SK-N-SH treated with all-trans-retinoic acid at 6 μM for 48 hours (cell line): ENCODE measurements at places on chromosomes 12 and 14.

- peak; percentile 29 for ATAC-seq
These were observed 5.4 kb downstream of the SOS2 start for GRCh38 chr14:50225974-50226297.

- no peak for ATAC-seq
These were observed 341.4 kb downstream of the ADAMTS20 start for GRCh38 chr12:43210485-43211192.

GRCh38 chr12:6285063-6285477 lies 25.4 kb upstream of the PLEKHG6 start:
- peak; percentile 82 for ATAC-seq

- ATAC-seq: no peak
These were observed 460.8 kb downstream of the BCAT1 start for GRCh38 chr12:24488091-24488596.

GRCh38 chr14:76977793-76978720 lies 50.5 kb downstream of the IRF2BPL start:
- ATAC-seq: no peak; the same call in 1 of the 3 replicates

GRCh38 chr14:59221568-59221967 lies 33.1 kb downstream of the DAAM1 start:
- no peak for ATAC-seq

DNA sequence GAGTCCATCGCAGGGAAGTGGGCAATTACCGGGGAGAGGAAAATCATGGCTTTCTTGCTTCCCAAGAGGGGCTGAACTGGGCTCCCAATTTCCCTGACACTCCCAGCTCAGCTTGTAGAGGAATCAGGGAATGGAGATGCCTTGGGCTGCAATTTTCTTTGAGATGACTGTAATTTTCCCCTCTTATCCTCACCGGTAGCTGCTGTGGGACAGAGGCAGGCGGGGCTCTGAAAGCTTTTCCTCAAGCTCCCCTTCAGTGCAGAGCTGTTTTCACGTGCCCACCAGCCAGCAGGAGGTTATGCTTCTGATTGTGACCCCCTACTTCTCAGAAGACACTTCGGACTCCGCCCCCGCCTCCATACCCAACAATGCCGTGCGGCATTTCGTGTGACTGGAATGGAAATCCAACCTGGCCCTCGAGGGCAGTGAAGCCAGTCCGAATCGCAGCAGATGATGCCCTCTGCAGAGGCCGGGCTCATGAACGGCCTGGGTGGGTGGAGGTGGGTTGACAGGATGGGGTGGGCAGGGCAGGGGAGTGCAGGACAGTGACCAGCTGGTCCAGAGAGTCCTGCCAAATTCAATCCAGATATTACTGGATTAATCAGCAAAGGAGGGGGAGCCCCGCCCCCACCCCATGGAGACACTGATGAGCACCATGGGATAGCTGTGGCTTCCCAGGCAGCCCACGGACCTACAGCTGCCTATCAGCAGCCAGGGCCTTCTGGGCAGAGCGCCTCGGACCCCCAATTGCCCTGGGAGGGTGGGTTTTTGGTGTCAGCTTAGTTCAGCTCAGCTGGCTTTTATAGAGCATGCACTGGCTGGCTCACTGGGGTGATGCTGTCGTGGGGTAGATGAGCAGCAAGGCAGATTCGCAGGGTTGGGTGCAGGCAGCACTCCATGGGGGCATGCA lies 37.6 kb downstream of the RTL1 start:
- ATAC-seq: no peak
